ENCODE measurements at places on chromosomes 6 and 20.
A peak's percentile ranks its signal among the peaks of the same experiment; 100 is the strongest.

DNA sequence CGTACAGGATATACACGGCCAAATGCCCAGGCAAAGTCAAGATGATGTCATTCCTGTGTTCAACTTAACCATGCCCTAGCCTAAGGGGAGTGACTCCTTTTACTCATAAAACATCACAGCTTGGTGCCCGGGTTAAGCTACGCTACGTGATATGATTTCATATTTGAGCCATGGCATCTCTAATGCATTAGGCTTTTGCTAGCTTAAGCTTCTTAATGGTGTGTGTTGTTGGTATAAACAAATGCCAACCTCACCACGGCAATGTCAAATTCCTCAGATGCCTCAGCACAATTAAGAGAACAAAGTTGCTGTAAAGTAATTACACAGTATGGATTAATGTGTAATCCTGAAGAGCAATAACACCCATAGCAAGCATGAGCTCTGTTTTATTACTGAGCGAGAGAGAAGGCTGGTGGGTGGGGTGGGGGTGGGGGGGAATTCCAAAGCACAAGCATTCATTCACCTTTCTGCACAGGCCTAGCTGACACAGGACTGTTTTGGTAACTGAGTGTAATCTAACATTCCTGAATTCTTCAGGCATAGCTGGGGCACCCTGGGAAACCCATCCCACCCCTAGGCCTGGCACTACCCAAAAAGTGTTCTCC, 44.7 kb upstream of the CNKSR3 start:
- no peak for DNase-seq

DNA sequence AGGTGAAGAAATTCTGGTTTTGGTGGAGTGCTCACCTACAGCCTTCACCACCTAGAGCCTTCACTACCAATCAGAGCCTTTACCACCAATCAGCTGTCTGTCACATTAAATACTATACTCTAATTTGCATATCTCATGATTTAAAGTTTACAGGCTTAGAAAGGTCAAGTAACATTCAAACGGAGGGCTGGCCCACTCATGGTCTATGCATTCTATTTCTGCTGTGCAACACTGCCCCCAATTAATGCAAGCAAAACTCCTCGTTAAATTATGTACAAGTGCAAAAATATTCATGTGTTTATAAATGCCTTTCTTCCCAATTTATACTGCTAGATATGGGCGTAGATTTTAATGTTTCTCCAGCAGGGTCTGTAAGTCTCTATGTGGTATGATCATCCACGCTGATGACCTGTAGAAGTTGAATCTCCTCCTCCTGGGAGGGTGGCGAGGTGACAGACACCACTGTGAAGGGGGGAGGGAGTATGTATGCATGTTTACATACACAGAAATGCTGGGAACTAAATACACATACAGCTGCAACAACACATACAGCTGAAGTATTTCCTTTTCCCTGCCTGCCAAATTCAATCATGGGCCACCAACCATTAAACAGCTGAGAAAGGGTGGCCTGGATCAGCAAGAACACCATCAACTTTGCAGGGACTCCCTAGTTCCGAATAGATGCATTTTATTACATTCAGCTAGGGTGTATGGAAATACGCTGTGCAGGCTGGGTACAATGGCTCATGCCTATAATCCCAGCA, 13.1 kb downstream of the RRAGD start:
- DNase-seq = peak; percentile 52

- DNase-seq = no peak
These were observed 14.8 kb upstream of the EXOC2 start for GRCh38 chr6:707576-708236.

GRCh38 chr20:52959125-52959524, 13.0 kb upstream of the TSHZ2 start:
- DNase-seq = peak; percentile 21

DNA sequence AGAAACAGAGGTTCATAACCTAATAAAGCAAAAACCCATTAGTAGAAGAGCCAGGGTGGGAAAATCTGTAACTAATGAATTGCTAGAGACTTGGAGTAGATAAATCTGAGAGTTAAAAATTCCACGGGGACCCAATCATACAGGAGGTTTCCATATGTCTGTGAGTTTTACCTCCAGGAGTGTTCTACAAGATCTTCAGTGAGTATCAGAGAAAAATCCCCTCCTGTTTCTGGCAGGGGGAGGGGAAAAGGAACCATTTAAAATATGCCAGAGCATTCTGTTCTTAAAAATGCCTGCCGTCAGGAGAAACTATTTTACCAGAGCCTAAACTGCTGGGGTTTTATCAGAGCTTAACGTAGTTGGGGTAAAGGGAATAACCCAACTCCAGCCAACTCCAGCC, 54.0 kb upstream of the PLN start:
- no peak for DNase-seq

GRCh38 chr6:153539602-153540001, 408.5 kb upstream of the RGS17 start:
- no peak for DNase-seq

DNA sequence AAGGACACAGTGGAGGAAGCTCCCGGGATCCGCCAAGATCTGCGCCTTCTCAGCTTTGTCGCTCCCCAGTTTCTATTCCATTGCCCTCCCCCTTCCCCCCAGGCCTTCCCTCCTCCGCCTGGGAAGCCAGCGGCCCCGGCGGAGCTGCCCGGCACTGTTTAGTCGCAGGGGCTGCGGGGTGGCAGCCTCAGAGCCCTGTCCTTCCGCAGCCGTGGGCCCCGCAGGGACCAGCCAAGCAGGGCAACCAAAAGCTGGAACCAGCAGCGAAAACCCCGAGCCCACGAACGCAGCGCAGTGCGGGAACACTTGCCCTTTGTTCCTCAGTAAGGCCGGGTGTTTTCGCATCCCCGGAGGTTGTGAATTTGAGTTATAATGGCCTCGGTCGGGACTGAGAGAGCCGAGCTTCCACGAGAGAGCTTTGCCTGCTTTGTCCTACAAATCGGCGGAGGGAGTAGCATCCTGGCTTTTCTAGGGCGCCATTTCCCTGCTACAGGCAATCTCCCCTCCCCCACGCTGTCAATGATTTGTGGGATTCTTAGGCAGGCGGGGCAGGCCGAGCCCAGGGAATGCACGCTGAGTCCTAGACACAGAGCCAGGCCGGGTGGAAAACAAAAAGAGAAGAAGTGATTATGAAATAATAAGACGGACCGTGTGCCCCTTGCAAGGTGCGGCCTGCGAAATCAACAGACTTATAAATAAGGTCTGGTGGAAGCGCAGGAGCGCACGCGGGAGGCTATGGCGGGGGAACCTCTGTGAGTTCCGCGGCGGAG, 4.0 kb upstream of the TUBB2B start:
- DNase-seq = peak; percentile 97

DNA sequence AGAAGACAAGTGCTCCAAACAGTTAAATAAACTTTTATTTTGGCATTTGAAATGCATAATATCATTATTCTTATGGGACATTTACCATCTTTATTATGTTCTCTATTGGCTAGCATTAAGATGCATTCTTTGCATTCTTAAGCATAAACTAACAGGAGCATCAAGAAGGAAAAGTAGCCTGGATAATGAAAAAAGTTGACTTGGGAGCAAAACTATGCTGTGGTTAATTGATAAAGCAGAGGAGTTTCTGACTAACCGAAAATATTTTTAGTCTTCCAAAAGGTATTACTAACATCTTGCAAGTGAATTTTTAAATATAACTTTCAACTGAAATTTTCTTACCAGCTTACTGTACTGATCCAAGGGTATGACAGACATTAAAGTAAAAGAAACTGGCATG, 140.3 kb downstream of the FLRT3 start:
- DNase-seq = no peak

DNA sequence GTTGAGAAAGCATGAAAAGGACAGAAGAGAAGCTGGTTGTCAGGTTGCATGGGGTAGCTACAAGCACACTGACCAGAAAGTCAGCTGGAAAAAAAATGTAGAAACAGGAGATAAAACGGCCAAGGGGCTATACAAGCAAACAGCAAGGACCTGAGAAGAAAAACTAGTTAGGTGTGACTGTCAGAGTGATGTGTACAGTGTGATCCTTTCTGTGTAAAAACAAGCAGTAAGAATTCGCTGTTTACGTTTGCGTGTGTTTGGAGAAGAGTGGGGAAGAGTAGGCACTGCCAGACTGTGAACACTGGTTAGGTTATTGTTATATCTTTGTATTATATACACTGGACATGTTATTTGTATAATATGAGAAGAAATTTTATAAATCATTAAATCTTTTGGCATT, 28.1 kb downstream of the PTPN1 start:
- no peak for DNase-seq

DNA sequence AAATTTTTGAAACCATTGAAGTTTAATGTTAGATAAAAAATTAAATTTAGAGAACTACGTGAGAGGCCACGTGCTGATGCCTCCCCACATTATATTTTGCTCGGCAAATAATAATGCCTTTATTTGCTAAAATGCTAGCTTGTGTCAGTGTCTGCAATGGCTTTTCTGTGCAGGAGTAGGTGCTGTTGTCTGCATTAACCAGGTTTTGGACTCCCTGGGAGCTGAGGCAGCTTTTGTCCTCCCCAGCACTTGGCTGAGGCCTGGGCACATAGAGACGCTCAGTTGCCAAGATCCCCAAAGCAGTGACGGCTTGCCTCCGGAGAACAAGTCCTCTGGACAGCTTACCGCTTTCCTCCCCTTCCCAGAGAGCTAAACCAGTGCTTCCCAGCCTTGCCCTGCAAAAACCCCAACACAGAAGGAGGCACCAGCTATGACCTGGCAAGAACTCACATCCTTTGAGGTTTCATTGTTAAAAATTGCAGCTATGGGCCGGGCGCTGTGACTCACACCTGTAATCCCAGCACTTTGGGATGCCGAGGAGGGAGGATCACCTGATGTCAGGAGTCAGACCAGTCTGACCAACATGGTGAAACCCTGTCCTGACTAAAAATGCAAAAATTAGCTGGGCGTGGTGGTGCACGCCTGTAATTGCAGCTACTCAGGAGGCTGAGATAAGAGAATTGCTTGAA, 59.9 kb downstream of the KAT14 start:
- DNase-seq = no peak

DNA sequence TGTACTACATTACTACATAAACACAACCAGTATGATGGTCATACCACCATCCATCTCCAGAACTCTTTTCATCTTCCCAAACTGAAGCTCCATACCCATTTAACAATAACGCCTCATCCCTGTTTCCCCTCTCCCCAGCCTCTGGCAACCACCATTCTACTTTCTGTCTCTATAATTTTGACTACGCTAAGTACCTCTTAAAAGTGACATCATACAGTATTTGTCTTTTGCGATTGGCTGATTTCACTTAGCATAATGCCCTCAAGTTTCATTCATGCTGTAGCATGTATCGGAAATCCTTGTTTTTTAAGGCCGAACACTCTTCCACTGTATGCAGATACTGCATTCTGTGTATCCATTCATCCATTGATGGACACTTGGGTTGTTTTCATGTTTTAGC, 29.7 kb downstream of the GABRR1 start:
- DNase-seq = no peak

DNA sequence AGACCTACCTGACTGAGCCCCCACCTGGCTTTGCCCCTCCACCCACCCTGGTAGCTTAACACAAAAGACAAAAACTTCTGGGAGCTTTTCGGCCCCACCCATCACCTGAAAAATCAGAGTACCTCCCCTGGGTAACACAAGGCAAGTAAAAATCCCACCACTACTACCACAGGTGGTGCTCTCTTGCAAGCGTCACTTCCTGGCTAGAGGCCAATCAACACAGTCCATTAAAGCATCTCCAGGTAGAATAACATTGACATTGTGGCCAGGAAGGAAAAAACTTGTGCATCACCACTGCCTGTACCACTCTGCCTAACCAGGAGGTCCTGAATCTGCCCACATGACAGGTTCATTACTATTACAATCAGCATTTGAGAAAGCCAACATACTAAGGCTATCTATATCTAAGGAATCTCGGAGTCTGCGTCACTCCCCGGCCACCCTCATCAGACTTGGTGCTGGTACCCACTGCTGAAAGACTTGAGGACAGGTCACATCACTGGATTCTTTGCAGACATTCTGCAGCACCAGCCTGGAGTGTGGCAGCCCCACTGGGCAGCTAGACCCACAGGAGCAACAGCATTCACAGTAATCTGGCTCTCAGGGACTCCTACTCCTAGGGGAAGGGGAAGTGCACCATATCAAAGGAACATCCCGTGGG, 125.9 kb downstream of the CDK19 start:
- no peak for DNase-seq

DNA sequence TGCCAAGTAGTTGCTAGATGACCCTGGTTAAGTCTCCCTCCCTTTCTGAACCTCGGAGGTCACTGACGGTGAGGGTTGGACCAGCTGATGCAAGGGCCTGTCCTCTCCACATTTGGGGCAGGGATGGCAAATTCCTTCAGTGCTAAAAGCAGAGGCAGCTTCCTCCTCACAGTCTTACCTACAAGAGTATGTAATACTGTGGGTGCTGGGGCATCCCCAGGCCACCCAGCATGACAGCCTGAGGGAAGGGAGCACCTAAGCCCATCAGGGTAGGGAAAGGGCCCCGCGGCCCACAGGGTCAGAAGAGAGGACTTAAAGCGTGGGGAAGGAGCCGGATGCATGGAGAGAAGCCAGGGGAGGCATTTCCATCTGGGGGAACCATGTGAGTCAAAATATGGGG, 38.0 kb downstream of the TGM3 start:
- no peak for DNase-seq

DNA sequence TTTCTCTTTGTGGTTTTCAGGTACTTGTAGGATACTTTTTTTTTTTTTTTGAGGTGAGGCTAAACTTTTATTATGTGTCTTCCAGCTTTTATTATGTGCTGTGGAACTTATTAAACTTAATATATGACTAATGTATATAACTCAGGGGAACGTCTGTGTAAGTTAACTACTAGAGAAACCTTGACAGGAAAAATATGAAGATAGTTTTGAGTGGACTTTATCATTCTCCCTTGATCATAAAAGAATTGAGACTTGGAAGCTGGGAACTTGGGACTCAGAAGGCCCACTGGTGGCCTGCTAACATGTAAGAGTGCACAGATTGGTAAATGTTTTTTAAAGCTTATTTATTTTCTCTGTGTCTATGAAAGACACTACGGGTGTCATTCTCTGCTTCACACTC, 73.1 kb downstream of the CARMIL1 start:
- DNase-seq = no peak

- DNase-seq = no peak
These were observed 2.7 kb upstream of the RSPO3 start for GRCh38 chr6:127115746-127116145.

GRCh38 chr20:44326391-44327159, 10.3 kb upstream of the R3HDML start:
- peak; percentile 61 for DNase-seq

DNA sequence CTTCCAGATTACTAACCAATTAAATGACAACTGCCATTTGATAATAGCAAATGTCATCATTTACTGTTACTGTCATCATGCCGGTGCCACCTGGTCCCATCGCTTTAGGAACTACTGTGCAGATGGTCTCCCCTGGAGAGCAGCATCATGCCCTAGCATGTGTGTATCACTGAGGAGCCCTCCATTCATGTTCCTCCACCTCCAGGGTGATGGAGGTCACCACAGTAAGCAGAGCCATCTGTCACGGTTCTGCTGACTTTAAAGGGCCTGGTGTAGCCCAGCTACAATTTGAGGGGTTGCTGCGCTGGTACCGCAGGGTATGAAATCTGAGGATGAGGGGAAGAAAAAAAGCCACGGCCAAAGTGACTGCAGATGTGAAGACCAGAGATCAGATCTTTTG, 118.8 kb upstream of the KCNK16 start:
- no peak for DNase-seq
